ENCODE measurements at places on chromosomes 6 and 20.

DNA sequence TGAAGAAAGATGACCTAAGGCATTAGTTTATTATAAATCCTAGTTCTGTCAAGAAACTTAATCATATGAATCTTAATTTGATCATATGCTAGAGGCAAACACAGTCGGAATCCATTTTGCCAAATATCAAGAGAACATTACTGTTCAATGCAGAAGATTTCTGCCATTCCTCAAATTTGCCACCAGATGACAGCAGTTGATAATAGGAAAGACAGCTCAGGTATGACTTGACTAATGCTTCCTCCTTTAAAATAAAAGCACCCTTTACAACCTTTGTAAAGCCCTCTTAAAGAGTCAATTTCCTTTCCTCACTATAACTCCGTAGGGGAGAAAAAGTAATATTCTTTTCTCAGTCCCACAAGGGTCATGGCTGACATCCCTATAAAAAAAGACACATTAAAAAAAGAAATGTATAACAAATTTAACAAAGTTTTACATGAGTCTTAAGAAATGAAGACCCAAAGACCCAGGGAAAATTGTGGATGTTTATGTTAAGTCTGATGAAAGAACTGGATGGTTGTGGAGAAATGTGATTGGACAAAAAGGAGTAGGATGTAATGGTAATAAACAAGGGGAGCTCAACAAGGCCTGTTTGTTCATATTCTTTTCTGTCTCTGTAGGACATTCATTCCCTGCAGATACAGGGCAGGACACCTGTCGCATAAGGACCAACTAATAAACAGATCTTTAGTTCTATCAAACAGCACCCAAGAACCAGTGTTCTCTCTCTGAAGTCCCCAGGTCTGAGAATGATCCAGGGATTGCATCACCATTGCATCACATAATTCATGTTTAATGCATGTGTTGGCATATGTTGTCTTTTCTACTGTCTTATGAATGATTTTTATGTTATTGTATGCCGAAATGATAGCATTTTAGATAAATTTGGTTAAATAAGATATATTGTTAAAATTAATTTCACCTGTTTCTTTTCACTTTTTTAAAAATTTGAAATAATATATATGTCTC is 23.0 kb upstream of the IL17A start:
- DNase-seq = no peak

- no peak for DNase-seq
Observed at GRCh38 chr6:26033941-26034354, 53.3 kb upstream of the HFE start.

DNA sequence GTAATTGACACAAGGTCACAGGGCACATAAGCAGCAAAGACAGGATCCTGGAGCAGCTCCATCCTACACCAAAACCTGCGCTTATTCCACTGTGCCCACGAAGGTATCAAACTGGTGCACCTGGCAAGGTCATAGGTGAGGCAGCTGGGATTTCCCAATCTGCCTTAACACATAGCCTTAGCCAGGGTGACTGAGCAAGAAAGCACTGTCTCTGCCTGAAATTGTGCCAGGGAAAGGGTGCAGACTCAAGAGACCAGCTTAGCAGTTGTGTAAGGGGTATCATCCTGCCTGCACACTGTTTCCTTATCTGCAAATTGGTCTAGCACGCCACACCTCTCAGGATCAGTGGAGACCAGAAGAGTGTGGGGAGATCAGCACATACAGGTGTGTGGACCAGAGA is 82.8 kb downstream of the MAFB start:
- DNase-seq = no peak

DNA sequence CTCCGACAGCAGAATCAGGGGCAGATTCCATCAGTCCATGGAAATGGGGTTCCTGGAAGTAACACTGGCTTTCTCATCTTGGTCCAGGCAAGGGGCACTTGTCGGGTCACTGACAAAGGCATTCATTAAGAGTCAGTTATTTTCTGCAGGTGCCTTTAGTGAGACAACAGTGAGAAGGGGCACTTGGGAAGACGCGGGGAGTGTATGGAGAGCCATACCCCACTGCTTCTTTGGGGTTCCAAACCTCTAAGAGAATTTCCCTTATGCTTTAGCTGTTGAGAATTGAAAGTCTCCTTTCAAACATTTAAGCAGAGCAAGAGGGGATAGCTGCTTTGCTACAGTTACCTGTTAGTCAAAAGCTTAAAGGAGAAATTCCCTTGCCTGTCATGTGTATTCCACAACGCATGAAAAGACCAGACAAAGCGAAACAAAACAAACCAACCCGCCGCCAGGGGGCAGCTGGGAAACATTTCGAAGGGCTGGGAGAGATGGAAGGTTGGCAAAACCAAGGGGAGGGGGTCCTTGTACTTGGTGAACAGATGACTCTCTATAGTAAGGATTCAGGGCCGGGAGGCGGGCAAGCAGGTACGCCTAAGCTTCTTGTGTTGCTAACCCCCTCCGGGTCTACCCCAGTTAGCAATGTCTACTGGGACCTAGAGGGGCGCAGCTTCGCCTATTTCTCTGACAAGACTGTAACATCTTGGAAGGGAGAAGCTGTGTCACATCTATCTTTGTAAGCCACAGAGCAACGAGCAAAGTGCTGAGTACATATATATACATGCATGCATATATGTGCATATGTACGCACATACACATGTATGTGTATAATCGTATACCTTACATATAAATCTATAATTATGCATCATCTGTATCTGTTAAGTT is 474.9 kb upstream of the AGPAT4 start:
- DNase-seq = peak; percentile 2

DNA sequence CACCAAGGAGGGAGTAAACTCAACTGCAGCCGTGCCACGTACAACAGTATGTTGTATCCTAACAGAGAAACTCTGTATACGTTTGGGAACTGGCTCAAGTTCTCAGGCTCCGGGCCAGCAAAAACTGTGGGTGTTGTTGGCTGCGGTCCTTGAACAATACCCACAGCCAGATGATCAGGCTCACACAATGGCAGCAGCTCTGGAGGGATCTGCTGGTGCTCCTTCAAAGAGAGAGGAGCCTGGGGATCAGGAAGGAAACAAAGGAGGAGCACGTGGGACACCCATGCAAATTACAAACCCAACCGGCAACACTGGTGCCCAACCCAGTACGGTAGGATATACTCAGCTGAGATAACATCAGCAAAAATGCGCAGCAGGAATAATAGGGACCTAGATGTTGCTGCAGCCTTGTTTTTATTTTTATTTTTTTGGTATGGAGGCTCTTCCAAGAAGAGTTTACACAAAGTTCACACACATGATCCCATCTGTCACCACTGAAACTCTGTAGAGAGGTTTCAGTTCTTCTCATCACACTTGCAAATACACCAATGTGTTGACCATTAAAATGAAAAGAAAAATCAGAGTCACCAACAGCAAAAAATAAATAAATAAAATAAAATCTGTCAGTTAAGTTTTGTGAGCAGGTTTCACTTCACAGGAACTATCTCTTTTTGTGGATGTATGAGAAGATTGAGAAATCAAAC is 41.2 kb upstream of the PDE10A start:
- peak; percentile 82 for DNase-seq

GRCh38 chr6:40427196-40427595 is 160.0 kb downstream of the LRFN2 start:
- DNase-seq = peak; percentile 9

DNA sequence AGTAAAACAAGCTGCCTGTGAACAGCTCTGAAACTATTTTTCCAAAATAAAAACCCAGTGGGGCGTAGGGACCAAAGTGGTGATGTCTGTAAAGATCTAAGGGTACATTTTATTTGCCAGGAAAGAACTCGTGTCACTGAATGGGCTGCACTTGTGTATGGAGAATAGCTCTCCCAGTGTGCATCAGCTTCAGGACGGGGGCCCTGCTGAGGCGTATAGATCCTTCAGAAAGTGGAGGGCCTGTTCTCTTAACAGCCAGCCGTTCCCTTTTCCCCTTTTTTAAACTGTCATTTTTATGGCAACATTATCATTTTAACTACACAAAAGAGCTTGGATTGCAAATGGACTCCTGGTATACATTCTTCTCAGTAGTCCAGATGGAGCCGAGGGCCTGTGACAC is 137.3 kb downstream of the TMEM242 start:
- no peak for DNase-seq

- DNase-seq = peak; percentile 15
Observed at GRCh38 chr20:8757146-8757545, 311.7 kb upstream of the PLCB4 start.

GRCh38 chr6:129031051-129031599 is 148.2 kb downstream of the LAMA2 start:
- no peak for DNase-seq

DNA sequence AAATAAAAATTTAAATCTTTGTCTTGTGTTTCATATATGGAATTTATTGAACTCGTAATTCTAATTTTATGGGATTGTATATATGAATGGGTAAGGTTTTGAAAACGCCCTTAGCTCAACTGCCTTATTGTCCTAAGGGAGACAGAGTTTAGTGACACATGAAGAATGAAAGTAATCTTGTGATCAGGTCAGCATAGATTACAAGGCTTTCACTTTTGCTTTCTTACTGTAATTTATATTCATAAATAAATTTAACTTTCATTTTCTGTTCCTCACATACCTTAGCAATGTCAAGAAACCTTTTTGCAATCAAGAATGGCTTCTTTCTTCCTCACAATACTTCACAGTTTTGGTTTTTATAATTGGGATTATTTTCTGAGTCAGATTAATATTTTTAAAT is 14.4 kb downstream of the KPNA5 start:
- DNase-seq = no peak

DNA sequence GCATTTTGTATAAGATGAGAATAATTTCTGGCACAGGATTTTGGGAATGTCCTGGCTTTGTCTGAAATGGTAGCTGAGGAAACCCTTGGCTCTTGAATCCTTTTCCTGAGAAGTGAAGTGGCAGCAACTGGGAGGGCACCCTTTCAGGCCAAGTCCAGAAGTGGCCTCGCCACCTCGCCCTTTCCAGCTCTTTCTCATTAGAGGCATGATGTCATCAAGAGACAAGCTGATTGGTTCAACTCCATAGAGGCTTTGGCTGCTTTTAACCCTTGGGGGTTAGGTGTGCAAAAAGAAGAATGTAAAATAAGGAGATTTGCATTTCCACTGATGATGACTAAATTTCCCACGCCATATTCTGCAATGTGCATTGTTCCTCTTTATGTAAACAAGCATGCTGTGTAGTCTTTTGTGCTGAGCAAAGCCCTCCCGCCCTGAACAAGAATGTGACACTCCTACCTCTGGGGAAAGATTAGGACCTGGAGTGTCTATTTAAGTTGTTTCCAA is 116.5 kb downstream of the TCP11 start:
- no peak for DNase-seq

DNA sequence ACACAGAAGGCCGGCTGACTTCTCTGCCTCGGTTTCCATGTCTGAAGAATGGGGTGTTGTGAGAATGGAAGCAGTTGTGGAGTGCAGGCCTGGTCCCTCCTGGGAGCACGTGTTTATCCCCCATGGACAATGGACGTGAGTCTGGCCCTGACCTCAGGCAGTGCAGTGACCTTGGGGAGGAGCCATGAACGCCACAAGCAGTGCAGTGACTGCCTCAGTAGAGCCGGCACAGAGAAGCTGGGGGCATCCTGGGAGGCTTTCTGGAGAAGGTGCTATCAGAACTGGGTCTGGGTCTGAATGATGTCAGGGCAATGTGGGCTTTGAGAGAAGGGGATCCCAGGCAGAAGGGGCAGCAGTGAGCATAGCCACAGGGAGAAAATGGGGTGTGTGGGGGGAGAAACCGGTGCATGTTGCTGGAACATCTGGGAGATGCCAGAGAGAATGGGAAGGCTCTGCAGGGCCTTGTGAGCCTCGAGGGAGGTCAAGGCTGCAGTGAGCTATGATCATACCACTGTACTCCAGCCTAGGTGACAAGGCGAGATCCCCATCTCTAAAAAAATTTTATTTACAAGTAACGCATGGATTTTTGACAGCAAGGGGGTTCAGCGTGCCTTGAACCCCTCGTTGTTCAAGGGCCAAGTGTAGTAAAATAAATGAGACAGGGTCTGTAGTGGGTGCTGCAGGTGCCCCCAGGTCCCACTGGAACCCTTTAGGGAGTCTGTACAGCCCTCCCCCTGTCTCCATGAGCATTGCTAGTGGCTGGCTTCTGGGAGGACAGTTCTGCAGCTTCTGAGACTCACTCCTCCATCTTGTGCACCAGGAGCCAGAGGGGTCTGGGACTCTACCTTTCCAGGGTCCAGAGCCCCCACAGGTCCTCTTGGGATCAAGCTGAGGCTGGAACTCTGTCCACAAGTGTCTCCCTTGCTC is 27.0 kb upstream of the ZBP1 start:
- DNase-seq = no peak

DNA sequence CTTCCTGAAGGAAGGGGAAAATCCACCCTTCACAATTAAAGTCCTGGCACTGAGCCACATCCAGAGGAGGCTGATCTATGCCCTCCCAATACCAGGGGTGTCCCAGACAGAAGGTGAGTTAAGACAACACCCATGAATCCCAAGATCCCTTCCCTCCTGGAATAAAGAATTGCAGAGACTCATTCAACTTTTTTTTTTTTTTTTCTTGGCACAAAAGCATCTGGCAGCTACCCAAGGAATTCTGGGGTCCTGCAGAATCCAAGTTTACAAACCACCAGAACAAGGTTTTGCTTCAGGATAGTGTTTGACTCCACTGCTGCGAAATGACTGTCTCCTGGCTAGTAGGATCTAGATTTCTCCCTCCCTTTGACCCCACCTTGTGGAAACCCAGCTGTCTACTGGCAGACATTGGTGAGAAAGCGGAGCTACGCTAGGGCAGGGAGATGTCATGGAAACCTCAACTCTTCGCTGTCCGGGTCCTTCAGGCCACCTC is 37.4 kb downstream of the JAG1 start:
- no peak for DNase-seq

DNA sequence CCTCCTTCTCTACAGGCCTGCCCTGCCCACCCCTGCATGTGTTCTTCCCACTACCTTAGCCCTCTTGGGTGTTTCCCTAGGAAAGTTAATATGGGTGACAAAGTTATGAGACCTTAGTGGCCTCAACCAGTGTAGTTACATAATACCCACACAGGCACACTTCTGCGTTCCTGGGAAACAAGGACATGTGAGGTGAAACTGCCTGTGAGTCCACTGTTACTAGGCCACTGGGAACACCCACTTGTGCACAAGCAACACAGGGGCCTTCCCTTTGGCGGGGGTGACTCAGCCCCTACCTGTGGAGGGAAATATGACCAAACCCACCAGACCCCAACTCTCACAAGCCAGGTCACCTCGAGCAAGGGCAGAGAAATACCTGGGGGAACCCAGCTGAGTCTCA is 12.8 kb downstream of the PI16 start:
- no peak for DNase-seq

- no peak for DNase-seq
Observed at GRCh38 chr6:13471184-13471583, 16.2 kb downstream of the GFOD1 start.

- no peak for DNase-seq
Observed at GRCh38 chr6:25960734-25961133, 1.9 kb upstream of the TRIM38 start.

DNA sequence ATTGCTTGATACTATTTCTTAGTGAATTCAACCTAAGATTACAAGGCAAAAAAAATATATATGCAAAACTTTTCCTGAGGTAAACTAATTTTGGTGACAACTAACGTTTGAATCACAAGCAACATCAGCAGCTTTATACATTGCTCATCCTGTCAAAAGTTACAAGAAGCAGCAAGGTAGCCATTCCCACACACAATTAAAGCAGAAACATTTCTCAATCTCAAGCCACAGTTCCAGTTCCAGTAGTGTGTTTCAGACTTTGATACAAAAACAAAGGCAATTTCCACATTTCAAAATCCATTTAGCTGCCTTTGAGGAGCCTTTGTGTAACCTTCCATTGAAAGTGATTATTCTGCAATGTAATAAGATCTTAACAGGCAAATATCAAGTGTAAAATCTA is 191.0 kb downstream of the WDR27 start:
- no peak for DNase-seq

GRCh38 chr6:45699663-45700062 is 316.0 kb downstream of the CLIC5 start:
- no peak for DNase-seq

Measured in occipital lobe (tissue), 3 donors.